Activated T-cell treated with anti-CD3 and anti-CD28 coated beads, Interleukin-2, amount 50 U/mL, for 1 hour (primary cell): ENCODE measurements at places on chromosomes 5 and 9.

- no peak for DNase-seq
Observed at GRCh38 chr9:99093492-99093791, 11.5 kb upstream of the TGFBR1 start.

- no peak for DNase-seq
Observed at GRCh38 chr5:158344376-158344775, 485.4 kb upstream of the CLINT1 start.

DNA sequence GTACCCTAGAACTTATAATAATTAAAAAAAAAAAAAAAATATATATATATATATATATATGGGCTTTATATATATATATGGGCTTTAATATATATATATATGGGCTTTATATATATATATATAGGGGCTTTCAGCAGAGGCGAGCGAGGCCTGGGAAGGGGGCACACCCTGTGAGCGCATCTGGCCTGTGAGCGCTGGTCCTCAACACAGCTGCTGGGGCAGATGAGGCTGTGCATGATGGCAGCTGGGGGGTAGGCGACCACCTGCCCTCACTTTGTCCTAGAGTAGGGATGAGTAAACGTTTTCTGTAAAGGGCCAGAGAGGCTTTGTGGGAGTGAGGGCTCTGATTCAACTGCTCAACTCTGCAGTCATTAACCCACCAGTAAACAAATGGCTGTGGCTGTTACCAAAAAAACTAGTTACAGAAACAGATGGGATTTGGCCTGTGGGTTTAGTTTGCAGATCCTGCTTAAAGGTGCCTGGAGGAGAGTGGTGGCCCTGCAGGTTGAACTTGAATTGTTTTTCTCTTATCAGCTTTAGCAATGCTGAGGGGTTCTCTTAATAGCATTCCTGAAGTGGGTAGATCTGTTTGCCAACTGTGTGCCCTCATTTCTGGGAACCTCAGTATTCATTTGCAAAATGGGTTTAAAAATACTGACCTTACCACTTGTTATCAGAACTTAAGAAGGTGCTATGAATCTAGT, 88.1 kb upstream of the EPB41L4B start:
- DNase-seq: no peak

GRCh38 chr9:70578720-70579119, 164.3 kb upstream of the KLF9 start:
- no peak for DNase-seq

DNA sequence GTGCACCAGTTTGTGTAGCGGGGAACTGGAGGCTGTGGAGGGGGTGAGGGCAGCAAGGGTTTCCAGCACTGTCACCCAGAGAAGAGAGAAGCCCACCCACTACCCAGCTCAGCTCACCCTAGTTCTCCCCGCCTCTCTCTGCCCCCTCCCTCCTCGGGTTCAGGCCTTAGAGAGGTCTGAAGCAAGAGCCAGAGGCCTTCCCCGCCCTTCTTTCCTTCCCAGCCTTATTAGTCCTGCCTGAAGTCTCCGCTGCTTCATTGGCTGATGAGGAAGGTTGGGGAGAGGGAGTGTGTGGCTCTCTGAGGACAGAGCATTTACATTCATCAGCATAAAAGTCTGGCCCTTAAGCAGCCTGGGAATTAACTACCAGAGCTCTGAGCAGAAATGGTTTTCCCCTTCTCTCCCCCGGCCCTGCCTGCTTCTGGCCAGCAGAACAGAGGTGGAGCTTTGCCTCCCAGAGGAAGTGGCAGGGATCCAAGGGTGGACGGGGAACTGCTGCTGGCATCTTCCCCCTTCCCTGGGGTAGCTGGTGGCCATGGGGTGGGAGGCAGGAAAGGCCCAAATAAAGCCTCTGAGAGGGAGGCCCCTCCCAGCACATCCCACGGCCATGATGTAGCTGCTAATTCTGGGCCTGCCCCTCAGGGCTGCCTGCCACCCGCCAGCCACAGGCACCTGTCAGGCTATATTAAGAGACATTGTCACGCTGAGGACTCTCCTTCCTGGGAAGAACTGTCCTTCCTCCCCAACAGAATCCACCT, 4.1 kb downstream of the DNAJB5 start:
- no peak for DNase-seq

DNA sequence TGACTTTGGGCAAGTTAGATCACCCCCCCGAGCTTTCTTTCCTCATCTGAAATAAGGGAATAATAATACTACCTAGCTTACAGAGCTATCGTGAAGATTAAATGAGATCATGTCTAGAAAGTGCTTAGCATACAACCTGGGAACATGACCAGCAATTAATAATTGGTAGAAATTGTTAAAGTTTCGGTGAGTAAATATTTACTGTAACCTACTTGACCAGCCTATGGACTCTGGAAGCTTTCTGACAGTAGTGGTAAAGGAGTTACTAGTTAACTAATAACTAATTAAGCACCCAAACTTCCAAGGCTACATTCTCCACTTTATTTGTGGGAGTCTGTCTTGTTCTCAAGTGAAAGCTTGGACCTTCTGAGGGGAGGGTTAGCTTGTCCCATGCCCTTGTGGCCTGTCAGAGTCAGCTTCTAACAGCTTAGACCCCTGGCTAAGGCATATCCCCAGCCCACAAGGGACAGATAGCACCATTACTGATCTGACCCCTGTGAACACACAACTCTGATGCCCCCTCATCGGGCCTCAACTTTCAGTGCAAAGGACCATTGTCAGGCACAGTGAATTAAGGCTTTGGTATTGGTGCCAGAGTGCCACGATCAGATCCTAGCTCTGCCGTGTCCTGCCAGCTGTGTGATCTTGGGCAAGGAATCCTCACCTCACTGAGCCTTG, 58.7 kb upstream of the SAP30L start:
- no peak for DNase-seq

GRCh38 chr9:34253460-34253837, 74.6 kb downstream of the UBAP1 start:
- no peak for DNase-seq

- no peak for DNase-seq
Observed at GRCh38 chr5:135303582-135304173, 95.4 kb downstream of the MACROH2A1 start.

- DNase-seq: no peak
Observed at GRCh38 chr9:93192721-93193387, 8.9 kb downstream of the WNK2 start.

GRCh38 chr5:59380350-59380951, 513.1 kb downstream of the PDE4D start:
- DNase-seq: no peak

DNA sequence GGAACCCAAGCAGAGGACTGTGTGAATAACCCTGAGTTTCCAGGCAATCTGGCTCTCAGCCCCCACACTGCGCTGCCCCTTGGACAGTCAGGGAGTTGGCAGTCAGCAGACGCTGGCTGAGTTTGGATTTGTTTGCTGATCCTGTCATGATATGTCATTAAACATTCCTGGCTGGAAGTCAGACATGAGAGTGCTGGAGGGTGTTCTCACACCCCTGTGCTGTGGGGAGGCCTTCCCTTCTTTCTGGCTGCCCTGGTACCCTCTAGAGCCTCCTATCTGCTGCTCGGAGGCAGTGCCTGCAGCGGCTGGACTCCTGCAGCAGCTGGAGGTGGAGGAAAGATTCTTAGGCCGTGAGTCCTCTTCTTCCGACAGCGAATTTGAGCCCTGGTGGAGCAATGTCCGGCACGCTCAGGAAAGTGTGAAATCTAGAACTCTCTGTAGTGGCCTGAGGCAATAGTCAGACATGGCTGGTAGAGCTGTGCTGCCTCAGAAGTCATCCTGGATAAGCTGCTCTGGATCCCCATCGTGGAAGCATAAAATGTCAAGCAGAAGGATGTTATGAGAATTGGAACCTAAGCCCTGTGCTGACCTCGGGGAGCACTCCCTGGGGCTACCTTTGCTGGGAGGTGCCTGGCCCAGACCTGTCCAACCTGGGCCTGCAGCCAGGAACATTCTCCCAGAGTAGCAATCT, 72.0 kb downstream of the PDE8B start:
- no peak for DNase-seq

DNA sequence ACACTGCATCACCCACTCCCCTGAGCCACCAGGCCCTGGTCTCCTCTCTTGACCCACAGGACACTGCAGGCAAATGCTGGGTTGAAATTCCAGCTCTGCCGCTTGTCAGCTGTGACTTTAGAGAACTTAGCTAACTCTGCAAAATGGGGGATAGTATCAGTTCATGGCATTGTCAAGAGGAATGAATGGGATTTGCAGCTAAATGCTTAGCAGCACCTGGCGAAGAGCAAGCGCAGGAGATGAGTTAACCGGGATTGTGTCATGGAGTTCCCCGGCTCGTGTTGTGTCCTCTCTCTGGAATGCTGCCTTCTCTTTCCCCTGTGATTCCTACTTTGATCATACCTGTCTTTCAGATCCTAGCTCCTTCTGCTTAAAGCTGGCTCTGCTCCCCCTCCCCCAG, 67.1 kb downstream of the DAB2IP start:
- no peak for DNase-seq

DNA sequence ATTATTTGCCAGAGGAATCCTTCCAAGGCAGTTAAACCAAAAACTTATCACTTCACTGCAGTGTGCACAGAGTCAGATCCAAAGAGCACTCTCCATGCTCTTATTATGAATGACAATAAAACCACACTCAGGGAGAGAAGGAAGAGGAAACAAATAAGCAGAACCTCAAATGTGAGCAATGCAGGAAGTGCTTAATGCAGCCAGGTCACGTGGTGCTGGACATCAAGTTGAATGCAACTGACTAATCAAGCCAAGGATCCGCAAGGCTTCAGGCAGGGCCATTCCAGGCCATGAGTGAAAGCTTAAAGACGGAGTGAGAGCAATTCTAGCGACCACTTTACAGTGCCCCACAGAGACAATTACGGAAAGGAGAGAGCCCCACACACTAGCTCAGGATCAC, 230.4 kb upstream of the PUM3 start:
- DNase-seq: no peak

GRCh38 chr9:93595861-93596365, 19.5 kb downstream of the PHF2 start:
- DNase-seq: no peak

DNA sequence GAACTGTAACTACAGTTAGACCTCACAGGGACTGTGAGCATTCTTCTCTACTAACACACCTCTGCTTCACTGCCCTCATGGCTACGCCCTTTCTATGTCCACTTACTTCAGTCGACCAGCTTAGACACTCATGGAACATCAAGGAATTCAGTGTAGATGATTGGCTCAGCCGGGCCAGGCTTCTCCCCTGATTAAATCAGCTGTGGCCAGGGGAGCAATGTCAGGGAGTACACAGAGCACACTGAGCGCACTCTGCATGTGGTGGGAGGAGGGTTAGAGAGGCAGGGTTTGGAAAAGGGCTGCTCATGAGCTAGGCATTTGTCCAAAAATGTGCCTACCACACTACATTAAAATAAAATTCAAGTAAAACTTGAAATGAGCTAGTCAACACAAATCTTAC, 400.5 kb downstream of the ARRDC3 start:
- no peak for DNase-seq

DNA sequence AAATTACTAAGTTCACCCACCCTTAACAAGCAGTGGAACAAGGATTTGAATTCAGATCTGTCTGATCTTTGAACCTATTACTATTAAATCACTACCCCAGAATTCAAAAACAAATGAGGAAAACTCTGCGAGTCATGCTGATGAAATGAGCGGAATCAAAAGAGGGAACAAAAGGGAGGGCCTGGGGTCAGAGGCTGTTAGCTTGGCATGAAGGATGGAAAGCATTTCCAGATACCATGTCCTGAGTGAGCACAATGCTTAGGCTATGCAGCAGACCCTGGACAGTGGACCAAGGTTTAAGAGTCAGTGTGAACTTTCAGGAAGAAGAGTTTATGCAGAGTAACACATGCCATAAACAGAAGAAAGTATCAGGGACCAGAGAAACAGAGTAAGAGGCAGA, 30.5 kb downstream of the GRIA1 start:
- DNase-seq: no peak

- DNase-seq: no peak
Observed at GRCh38 chr5:107389130-107389774, 281.5 kb downstream of the EFNA5 start.

- DNase-seq: no peak
Observed at GRCh38 chr5:38135486-38136039, 122.8 kb upstream of the EGFLAM start.

DNA sequence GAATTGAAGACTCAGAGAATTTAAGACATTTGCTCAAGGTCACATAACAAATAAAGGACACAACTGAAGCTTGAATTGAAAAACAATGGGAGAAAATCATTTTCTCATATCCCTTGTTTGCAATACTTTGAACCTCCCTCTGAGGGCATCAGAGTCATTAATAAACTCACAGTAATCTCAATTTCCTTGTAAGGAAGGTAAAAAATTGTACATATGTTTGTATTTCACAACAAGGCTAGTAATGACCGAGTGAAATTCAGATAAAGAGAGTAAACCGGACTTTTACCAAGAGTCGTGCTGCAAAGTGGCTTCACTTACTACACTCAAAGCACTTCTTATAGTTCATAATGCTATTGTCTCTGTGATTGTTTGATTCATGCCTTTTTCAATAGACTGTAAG, 665.0 kb downstream of the NR2F1-AS1 start:
- DNase-seq: no peak

GRCh38 chr9:75992482-75993206, 102.2 kb downstream of the PCSK5 start:
- DNase-seq: no peak

DNA sequence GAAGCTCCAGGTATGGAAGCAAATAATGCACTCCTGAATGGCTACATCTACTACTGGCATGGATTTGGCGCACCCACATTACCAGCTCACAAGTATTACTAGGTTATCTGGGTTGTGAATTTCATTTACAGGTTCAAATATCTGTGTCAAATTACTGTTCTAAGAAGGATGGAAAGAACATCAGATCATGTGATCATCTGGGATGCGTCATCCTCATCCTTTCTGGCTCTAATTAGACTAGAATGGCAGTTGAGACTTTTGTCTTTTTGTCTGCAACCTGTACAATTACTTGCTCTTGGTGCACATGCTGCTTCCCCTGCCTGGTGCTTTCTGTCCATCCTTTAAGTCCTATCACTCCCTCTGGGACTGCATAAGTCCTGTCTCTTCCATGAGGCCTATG, 64.1 kb downstream of the PJA2 start:
- DNase-seq: no peak

DNA sequence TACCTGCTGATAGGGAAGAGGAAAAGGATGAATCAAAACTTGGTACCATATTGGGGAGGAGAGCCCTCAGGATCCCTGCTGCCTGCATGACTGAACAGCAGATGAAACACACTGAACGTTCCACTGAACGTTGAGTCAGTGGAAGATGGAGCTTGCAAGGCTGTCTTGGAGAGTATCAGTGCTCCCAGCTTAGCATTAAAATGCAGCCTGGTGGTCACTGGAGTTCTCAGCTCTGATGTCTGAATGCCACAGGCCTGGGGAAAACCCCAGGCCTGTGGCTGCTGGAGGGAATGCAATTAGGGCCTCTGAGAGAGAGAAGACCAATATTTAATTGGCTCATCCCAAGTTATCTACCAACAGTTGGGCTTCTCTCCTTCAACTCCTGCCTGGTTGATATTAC, 54.5 kb downstream of the PDE4D start:
- DNase-seq: no peak

- no peak for DNase-seq
Observed at GRCh38 chr5:129406440-129406839, 53.7 kb upstream of the ADAMTS19 start.

DNA sequence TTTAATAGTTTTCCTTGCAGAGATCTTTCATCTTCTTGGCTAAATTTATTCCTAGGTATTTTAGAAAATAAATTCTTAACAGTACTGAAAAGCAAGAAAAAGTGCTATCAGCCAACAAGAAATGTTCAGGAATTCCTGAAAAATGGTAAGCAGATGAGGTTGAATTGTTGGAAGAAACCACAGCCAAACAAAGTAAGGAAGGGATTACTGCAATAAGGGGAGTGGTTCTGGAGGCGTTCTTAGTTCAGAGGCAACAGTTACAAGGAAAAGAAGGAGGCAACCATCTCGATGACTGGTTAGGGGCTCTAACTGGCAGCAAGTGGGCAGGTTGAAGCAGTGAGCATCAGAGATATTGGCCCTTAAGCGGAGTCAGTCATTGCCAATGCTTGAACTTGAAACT, 12.8 kb upstream of the OR13J1 start:
- no peak for DNase-seq
